ENCODE measurements at places on chromosomes 7 and 10.

DNA sequence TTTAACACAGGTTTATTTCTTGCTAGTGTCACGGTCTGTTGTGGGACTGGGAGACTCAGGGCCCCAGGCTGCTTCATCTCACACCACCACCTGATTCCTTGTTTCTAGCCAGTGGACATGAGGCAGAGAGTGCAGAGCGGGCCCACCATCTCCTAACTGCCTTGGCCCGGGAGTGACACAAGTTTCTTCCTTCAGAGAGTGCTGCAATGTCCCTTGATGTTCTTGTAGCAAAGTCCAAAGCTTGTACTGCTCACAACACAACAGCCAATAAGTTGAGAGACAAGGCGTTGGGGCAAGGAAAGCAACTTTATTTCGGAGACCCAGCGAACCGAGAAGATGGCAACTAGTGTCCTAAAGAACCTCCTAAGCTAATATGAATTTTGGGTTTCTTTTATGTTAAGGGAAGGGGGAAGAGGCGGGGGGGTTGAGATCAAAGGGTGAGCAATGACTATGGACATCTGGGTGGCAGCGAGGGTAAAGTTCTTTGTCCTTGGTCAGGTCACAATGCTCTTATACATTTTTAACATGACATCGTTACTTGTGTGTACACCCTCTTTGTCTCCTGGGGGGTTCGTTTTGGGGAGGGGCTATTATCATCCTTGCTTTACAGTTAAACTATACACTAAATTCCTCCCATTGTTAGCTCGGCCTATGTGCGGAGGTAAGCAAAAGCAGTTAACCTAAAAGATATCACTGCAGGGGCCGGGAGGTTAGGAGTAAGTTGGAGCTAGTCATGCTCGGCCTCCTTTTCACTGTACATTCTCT, 31.6 kb downstream of the SH2D4B start:
- DNase-seq: no peak

GRCh38 chr7:94067506-94067905, 63.4 kb upstream of the BET1 start:
- DNase-seq: no peak

- peak; percentile 81 for DNase-seq
Measured at GRCh38 chr7:80699045-80699638, 60.7 kb downstream of the CD36 start.

GRCh38 chr10:47073967-47074366, 162.7 kb downstream of the PTPN20 start:
- no peak for DNase-seq

DNA sequence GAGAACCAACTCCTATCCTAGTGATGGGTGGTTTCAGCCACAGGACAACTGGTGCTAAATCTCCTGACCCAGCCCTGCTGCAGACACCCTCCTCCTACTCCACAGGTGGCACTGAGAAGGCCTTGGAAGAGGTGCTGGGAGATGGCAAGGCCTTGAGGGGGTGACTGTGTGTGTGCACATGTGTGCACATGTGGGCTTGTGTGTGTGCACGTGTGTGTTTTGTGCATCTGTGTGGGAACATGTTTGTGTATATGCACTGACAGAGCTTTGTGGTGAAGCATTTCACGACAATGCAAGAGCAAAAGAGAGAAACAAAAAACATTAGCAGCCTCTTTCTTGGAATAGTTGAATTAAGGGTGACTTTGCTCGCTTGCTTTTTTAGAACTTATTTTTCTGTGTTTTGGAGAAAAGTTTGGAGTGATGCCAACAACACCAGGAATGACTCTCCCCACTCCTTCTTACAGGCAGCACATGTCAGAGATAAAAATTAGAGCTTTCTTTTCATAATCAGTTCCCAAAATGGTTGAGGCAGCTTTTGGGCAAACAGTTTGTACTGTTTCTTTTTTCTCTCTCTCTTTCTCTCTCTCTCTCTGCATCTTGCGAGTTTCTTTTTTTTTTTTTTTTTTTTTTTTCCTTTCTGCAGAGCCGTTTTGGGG, 69.5 kb downstream of the SEC61G start:
- DNase-seq: no peak

GRCh38 chr10:43843321-43844101, 194.8 kb upstream of the ZNF32 start:
- DNase-seq: no peak

DNA sequence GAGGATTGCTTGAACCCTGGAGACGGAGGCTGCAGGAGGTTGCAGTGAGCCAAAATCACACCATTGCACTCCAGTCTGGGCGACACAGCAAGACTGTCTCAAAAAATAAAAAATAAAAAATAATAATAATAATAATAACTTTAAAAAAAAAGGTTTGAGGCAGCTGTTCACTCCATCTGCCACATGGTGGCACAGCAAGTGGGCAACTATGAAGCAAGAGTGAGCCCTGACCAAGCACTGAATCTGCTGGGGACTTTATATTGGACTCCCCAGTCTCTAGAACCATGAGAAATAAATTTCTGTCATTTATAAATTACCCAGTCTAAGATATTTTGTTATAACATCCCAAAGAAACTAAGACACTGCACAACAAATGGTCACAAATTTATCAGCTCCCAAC, 14.6 kb upstream of the BRI3 start:
- no peak for DNase-seq

GRCh38 chr10:21991785-21992184, 11.7 kb downstream of the DNAJC1 start:
- DNase-seq: no peak

DNA sequence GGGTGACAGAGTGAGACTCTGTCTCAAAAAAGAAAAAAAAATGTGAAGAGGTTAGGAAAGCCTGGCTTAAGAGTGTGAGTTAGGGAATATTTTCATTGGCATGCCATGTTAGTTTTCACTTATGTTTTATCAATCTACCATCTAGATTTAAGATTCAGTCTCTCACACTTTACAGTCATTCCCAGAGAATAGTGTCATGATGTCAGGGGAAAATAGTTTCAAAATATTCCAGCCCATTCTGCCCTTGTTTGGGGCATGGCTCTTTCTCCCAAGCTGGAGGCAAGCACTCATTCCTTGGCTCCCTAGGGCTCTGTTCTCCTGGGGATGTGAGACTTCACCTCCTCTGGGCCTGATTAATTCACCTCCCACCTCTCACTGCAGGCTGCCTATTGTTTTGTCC, 331.5 kb downstream of the CXCL12 start:
- no peak for DNase-seq

DNA sequence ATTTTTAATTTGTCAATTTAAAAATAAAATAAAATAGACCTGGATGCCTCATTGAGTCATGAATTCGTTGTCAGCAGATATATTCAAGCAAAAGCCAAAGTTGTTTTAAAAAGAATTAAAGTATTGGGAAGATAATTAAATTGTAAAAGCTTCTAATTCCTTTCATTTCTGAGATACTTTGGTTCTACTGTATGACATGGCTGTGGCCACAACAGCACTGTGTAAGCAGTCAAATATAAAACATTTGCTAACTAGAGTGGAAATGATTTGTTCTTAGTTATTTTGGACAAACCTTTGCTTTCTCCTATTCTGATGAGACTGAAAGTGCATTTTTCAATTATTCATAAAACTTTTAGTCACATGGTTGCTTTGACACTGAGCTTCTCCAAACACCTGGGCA, 143.6 kb upstream of the FAM13C start:
- no peak for DNase-seq

DNA sequence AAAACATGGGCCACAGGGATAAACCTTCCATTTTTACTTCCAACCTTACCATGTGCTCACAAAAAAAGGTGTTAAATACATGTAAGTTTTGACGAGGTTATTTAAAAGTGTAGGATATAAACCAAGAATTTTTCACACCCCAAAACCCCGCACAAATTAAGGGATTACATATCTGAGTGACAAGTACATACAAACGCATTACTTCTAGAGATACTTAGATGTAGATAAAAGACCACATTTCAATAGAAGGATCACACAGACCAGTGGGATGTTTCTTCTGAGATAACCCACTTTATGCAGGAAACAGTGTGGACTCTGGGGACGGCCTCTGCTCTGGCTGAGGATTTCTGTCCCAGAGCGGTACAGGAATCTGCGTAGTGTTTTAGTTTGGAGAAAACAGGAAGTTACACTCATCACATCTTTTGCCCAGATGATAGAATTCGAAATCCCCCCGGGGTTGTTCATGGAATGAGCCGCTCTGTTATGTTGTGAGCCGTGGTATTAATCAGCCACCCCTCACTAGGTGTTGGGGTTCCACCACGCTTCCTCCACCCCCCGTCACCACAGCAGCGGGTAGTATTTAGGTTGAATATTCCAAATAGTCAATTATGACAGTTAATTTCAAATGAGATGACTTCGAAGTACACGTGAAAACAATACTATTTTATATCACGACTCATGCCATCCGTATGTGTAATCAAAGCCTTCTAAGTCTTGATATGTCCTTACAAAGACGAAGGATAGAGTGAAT, 1.3 kb upstream of the CUL1 start:
- peak; percentile 70 for DNase-seq

DNA sequence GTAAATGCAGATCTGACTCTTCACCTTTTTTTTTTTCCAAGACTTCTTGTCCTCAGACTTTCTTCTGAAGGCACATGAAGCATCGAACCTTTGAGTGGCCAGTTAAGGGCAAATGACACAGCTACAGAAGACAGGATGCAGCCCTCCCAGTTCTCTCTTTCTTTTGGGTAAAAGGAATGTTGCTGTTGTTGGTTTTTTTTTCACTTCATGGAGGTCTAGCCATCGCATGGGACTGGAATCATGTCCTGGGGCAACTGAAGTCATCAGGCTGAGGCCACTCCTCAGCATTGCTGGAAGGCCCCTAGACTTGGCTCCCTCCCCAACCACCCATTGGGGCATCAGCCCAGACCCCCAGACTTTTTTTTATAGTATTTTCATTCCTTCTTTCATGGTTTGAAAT, 896.5 kb downstream of the SORCS1 start:
- no peak for DNase-seq

DNA sequence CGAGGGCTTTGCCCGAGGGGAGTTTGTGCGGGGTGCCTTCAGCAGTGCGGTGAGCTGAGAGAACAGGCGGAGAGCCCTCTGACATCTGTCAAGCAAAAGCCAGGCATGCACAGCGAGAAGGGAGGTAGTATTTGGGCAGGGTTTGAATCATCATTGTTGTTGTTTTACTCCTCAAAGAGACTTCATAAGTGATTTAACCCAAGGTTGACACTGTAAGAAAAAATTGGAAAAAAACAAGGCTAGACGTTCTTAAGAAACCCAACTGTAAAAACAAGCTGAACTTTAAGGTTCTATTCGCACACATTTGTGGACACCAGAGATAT, 1.3 kb downstream of the ADAM22 start:
- no peak for DNase-seq

DNA sequence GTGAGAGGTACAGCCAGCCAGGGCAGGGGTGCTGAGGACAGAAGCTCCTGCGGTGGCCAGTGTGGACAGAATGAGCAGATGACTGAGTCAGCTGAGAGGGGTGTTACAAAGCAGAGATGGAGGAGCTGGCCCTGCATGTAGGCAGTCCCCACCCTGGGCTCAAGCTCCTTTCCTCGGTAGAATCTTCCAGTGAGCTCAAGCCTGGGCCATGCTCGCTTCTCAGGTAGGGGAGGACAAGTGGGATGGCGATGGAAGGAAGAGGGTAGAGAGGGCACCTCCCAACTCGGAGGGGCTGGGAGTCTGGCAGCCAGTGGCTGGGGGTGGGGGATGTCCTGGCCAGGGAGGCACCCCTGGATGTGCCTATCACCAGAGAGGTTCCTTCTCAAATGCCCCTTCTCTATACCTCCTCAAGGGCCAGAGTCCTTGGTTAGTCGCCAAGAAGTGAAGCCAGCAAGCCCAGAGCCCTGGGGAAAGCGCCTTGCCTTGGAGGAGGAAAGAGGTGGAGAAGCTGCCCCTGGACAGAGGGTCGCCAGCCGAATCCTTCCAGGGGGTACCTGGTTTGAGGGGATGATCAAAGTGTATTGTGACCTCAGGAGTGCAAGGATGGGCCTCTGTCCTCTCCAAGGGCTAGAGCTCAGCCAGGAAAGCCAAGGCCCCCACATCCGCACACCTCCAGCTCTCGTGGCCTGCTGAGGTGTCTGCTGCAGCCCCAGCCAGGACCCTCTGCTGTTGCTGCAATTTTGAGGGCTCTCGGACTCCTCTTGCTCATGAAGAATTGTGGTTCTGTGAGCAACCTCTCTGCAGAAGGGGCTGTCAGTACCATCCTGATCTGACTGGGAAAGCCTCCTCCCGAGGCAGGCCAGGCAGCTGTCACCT, 88.6 kb upstream of the MACROH2A2 start:
- DNase-seq: peak; percentile 16

- no peak for DNase-seq
Measured at GRCh38 chr10:89683883-89684282, 17.5 kb upstream of the KIF20B start.

GRCh38 chr10:84264611-84265141, 19.8 kb downstream of the RGR start:
- peak; percentile 74 for DNase-seq

- DNase-seq: no peak
Measured at GRCh38 chr10:31479752-31480151, 160.7 kb downstream of the ZEB1 start.

DNA sequence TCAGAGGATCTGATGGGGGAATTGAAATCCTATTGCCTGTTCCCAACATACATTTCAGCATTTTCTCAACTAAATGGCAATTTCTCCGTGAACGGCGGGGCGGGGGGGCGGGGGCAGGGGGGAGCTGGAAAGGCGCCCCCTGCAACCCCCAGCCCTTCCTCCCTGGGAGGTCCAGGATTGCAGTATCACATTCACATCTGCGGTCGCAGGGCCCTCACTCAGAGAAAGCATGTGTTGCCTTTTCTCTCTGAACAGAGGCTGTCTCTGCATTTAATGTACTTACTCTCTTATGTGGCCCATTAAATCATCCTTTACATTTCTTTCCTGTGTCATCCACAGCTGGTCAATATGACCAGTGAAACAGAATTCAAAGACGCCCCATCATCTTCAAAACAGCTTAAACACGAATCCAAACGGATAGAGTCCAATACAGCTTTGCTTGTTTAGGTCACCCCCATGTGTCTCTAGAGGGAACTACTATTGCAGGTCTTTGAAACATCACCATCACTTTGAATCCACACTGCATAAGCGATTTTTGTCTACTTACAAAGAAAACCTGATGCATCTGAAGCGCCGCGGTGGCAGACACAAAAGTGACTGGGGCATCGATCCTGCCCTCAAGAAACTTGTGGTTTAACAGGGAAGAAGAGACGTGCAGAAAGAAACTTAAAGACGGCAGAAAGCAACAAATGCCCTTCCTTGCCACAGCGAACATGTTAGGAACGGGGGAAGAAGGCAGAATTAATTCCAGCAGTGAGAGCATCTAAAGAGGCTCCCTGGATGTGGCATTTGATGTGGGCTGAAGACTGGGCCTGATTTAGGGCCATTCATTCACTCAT, 17.0 kb upstream of the ECHDC3 start:
- DNase-seq: peak; percentile 79

- DNase-seq: no peak
Measured at GRCh38 chr7:152313831-152314604, 121.8 kb downstream of the KMT2C start.

GRCh38 chr10:46218921-46219320, 67.9 kb upstream of the ANTXRL start:
- peak; percentile 12 for DNase-seq

- no peak for DNase-seq
Measured at GRCh38 chr10:22436526-22436892, 91.2 kb downstream of the SPAG6 start.

Data from stomach (tissue), 19 donors.